ENCODE measurements at places on chromosomes 1 and 21.

DNA sequence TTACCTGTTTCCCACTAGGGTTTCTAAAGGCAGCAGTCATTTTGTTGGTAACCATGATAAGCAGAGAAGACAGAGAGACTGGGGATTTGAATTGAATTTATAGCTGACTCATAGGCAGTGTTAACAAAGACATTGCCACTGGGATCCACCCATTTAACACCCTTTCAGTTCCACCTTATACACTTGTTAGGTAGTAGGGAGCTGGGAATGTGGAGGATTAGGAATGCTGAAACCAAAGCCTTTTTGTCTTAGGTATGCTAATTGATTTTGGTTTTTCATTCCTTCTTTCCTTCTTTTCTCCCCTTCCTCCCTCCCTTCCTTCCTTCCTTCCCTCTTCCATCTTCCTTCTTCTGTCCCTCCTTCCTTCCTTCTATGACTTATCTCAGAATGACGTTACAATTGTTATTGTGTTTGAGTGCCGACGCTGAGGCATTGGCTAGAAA, 7.5 kb upstream of the EVI5 start:
- DNase-seq: no peak

DNA sequence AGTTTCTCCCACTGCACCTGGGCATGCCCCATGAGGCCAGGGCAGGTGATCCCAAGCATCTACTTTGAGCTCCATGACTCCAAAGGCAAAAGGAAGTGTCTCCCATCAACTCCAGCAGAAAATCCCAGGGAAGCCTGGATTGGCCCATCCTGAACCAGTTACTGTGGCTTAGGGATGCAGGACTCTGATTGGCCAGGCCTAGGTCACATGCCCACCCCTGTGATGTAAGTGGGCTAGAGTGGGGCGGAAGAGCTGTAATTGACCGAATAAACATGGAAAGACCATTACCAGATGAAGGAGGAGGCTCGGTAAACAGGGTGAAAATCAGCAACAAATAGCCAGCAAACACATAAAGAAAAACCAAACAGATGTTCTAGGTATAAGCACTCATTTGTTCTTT, 45.2 kb downstream of the MATN1 start:
- DNase-seq: no peak

DNA sequence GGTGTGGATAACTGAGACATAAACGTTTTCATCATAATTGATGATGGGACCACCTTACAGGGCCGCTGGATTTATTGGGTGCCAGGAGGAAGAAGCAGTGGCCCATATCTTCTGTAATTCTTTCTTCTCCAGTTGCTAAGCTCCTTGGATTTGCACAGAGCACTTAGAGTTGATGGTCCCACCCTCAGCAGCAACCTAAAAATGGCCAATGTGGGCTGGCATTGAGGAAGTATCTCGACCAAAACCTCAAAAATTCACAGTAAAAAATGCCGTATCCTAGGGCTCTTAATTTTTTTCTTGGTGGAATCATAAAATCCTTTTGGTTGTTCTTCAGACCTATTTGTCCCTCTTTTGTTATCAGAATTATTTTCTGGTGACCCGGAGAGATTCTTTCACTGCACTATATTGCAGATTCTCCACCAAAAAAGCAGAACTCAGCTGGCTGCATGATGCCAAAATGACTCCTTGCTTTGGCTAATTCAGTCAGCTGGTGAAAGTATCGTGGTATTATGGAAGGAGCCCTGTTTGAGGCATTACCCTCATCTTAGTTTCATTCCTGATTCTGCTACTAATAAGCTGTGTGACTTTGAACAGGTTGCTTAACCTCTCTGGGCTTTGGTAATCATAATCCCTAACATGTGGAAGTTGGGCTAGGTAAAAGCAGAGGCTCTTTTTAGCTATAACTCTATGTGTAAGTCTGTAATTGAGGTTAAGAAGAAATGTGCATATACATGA, 27.6 kb downstream of the KIRREL1 start:
- DNase-seq: no peak

DNA sequence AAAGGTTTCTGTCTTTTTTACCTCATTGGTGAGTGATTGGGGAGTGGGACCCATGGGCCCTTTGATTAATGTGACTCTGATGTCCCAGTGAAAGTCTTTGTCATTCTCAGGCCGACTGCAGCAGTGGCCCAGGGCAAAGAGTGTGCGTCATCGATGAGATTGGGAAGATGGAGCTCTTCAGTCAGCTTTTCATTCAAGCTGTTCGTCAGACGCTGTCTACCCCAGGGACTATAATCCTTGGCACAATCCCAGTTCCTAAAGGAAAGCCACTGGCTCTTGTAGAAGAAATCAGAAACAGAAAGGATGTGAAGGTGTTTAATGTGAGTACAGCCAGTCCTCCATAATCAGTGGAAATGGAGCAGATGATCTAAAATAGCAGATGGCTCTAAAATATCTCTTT, 19.4 kb downstream of the NTPCR start:
- DNase-seq: no peak

DNA sequence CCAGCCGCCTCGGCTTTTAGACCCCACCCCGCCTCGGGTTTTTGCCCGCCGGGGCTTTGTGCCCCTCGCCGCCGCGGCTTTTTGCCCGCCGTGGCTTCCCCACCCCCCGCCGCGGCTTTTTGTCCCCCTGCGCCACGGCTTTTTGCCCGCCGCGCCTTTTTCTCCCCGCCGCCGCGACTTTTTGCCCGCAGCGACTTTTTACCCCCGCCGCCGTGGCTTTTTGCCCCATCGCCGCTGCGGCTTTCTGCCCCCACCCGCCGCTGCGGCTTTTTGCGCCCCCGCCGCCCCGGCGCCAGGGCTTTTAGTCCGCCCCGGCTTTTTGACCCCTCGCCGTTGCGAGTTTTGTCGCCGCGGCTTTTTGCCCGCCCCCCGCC, 474.4 kb downstream of the FAM72C start:
- DNase-seq: no peak

DNA sequence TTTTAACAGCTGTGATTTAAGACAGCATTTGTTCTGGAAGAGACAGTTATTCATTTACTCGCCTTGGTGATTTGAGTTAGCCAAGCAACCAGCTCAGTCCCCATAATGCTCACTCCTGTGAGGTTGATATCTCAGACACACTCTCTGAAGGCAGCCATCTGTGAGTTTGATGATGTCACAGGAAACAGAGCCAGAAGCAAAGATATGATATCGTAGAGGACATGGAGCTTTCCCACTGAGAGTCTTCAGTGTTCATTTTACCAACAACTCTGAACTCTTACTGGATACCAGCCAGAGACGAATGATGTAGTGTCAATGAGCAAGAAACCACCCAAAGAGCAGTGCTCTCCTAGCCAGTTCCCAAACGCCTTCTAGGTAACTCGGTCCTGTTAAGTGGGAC, 219.4 kb downstream of the SLC35F3 start:
- DNase-seq: no peak

- DNase-seq: no peak
Observed at GRCh38 chr1:248750496-248750895, 5.1 kb downstream of the LYPD8 start.

DNA sequence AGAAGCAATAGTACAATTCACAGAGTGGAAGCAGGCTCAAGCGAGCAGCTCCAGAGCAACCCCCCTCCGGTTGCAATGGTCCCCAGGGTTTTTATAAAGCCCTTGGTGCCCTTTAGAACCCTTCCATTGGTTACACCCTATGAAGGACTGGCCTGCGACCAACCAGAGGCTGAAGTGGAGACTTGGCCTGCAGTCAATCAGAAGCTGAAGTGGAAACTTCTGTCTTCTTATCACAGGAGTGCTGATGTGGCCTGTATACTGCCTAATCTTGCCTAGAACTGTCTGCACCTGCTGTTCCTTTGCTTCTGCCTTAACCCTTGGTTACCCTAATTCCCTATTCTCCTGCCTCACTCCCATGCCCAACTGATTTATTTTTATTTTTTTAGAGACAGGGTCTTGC, 15.4 kb upstream of the FRRS1 start:
- no peak for DNase-seq

DNA sequence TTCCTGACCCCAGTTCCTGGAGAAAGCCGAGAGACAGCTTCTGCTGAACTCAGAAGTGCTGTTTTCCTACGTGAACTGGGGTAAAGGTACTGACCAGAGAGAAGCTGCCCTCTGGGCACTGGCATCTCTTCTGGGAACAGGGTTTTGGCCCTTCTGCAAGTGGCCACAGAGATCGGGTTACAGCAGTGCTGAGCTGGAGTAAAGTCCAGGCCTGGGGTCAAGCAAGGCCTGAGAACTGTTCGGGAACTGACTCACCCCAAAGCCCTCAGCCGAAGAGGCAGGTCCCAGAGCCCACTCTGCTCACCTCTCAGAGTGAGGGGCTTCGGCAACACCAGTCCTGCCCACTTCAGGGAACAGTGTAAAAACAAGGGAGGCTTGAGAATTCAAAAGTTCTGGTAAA, 177.2 kb upstream of the RUNX1 start:
- DNase-seq: no peak

GRCh38 chr1:224831501-224831900, 98.0 kb upstream of the DNAH14 start:
- DNase-seq: no peak

GRCh38 chr1:27658951-27659496, 13.0 kb downstream of the IFI6 start:
- no peak for DNase-seq

DNA sequence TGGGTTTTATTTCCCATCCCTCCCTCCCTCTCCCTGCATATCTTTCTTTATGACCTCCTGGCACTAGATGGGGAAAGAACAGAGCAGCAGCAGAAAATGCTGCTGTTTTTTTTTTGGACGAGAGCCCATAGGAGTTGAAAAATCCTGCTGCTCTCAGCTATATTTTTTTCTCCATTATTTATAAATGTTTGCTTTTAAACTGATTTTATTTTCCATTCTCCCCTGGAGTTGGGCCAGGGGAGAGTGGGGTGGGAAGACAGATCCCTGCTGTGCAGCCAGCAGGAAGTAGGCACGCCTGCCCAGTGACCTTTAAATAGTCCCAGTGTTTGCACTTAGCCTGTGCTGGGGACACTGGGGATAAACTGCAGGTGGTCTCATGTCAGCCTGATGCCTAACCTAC, 17.4 kb downstream of the SFT2D2 start:
- no peak for DNase-seq

DNA sequence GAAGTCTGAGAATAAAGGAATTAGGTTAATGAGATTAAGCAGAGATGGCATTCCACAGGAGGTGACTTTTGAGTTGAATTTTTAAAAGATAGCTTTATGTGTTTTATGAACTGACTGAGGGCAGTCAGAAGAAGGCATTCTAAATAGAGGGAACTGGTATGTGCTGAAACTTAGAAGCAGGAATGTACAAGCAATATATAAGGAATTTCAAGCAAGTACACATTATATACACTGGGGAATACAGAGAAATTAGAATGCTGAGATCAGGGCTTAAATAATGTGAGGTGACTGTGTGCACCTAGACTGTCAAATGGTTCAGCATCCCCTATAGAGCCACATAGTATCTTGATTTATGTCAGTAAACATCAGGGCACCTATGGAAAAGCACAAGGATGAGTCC, 19.3 kb downstream of the WNT2B start:
- DNase-seq: no peak

DNA sequence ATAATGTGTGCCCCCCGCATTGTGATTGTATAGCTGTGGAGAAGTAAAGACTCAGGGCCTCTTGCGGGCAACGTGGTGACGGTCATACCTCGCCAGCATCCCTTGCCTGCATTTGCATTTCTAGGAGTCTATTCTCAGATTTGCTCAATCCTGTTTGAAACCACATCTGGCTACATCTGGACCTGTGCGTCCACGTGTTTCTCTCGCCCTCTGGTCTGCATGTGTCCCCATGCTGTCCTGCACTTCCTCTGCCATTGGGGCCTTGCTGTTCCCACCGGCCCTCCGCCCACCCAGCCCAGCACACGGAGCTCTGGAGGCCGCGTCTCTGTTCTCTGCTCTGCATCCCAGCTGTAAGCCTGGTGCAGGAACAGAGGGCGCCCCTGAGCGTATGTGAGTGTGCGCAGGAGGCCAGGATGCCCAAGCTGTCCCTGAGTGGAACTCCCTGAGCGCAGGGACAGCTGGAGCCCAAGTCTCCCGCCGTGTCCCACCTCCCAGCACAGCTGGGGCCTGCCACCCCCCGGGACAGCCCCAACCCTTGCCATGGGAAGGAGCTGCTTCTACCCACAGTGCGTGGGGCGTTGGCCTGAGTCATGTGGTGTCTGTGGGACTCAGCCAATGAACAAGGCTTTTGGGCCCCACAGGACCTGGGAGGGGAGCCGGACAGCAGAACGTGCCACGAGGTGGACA, 1.6 kb downstream of the KRTAP10-2 start:
- no peak for DNase-seq

DNA sequence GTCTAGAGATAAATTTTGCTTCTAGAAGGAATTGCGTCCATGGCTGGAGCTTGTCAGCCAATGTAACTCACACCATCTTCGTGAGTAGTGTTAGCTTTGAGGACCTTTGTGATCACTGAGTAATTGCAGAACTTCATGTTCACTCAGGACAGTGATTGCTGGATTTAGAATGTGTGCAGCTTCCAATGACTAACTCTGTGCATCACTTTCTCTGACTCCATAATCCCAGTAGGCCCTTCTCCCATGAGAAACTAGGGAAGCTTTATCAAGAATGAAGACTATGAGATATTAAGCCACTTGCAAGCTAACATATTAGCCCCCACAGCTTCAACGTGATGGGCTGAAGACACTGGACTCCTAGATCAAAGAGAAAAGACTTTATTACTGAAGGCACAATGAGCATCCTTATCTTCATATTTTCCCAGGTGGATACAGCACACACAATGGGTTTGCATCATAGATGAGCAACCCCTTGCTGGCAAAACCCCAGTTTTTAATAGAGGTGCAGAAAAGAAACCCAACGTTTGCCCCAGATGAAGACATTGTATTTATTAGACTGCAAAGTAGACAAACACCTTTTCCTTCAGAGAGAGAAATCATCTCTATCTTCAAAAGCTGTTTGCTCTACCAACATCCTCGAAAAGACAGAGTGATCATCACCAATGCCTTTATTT, 561.0 kb downstream of the LTN1 start:
- DNase-seq: no peak

DNA sequence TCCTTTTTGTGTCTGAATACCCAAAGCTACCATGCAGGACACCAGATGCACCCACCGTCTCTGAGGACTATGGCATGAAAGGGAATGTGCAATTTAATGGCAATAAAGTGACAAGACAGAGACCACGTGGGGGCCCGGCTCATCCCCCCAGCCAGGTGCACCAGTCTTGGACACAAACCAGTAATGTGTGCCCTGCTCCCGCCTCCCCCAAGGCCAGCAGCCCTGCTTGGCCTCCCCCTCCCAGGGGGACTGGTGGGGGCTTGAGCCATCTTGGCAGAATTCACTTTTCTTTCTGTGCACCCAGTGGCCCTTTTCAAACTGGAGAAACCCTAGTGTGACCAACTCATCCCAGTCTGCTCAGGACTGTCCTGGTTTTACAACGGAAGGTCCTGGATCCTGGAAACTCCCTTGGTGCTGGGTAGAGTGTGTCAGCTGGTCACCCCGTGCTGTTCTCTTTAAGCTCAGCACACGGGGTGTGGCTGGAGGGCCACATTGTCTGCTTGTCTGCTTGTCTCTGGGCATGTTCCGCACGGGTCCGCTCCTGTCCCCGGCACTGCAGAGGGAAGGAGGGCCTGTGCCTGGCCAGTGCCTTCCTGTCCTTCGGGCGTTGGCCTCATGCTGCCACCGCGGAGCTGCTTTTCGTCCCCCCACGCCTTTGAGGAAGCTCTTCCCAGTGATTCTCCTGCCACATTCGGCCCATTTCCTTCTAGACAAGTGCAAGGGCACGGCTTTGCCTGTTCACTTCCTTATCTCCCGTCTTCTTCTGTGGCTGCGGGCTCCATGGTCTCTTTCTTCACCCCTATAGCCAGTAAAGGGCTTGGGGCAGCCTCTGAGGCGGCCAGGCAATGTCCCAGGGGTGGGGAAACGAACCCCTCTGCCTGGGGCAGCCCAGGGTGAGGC, 45.8 kb upstream of the TTC34 start:
- no peak for DNase-seq

All from iPS DF 19.7 (cell line).